ENCODE measurements at places on chromosomes 11 and 22.

GRCh38 chr11:70112017-70112434 lies 33.9 kb downstream of the ANO1 start:
- no peak for DNase-seq

DNA sequence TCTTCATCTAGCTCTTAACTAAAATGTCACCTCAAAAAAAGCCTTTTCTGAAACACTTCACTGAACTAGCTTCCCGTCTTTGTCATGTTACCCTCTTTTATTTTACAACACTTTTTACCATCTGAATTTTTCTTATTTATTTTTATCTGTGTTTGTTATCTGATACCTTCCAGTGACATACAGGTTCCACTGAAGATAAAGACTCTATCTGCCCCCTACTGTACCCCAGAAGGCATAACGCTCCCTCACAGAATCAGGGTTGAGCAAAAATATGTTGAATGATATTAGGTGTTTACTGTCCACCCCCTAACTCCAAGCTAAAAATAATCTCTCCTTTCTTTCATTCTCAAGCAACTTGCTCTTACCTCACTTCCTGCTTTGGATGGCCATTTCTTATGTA lies 654.2 kb downstream of the NELL1 start:
- DNase-seq = no peak

DNA sequence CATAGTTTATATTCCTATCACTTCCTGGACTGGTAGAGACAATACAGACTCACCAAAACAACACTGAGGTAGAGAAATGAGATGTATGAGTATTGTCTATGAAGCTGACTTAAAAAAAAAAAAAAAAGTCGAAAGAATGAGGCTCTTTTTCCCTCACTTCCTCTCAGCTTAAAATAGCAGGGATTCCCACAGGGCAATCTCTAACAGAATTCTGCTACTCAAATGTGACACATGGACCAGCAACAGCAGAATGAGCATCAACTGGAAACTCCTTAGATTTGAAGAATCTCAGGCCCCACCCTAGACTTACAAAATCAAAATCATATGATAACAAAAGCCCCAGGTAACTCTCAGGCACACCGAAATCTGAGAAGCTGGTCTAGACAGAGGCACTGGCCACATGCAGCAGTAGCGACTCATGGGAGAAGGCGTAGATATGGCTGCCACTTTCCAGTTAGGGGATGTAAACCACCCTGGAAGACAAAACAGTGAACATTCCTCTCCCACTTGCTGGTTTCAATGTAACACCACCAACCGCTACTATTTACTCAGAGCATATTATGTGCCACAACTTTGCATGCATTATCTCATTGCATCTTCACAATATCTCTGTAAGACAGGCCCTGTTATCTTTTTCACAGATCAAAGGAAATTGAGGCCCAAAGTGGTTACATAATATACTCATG lies 128.0 kb downstream of the RBFOX2 start:
- peak; percentile 22 for DNase-seq

DNA sequence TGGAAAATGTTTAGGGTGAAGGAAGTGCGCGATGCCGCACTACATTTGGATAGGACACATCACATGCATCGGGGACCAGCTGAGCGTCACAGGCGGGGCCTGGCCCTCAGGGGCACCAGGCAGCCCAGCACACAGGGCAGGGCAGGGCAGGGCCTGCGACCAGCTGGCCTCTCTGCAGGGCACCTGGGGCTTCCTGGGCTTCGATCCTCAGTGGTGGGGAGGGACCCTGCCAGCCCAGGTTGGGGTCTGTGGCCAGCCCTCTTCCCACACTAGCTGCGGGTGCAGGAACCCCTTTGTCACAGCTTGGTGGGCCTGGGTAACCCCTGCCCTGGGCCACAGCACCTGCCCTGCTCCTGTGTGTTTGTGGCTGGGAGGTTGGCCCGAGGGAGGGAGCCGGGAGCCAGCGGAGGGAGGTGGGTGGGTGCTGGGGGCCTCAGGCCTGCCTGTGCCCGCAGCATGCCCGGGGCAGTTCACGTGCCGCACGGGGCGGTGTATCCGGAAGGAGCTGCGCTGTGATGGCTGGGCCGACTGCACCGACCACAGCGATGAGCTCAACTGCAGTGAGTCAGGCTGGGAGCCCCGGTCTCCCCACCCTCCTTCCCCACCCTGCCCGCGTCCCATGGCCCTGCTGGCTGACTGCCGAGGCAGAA lies 37.9 kb downstream of the ST14 start:
- DNase-seq = no peak

DNA sequence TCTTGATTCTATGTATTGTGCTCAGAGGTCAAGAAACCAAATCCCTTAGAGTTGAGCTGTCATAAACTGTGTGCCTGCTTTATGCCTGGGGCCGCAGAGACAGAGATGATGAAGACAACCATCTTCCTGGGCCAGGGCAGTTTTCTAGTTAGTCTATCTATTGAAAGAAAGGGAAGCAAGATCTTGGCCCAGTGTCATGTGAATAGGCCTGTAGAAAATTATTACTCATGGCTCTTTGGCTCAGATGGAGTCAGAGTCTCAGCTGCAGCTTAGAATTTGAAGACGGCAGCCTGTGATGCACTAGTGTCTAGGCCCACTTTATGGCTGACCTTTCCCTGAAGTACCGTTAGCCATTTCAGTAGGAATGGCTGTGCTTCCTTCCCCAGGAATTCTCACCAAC lies 112.0 kb downstream of the DBX1 start:
- no peak for DNase-seq

Measured in CD4-positive, alpha-beta T cell treated with Interleukin-2 at 100 ng/mL for 4 hours (primary cell).